ENCODE measurements at places on chromosomes 1 and 21.

- DNase-seq, result no peak
Observed at GRCh38 chr1:194069168-194069830, 882.9 kb upstream of the B3GALT2 start.

GRCh38 chr1:228035844-228036243 lies 29.0 kb downstream of the WNT3A start:
- no peak for DNase-seq

DNA sequence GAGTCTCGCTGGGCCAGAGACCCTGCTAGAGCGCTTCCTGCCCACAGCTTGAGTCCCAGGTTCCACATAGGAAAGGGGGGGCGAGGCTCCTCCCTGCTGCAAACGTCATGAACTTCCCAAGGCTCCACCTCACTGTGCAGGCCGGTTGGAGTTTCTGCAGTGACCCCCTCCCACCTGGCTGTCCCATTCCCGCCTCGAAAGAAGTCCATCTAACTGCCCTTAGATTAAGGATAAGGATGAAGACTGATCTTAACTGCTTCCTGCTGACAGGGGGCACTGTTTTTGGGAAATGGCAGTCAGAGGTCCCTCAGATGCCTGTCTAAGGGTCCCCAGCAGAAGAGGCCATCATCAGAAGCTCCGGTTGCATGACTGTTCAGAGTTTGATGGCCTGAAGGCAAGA lies 62.7 kb downstream of the STUM start:
- no peak for DNase-seq

DNA sequence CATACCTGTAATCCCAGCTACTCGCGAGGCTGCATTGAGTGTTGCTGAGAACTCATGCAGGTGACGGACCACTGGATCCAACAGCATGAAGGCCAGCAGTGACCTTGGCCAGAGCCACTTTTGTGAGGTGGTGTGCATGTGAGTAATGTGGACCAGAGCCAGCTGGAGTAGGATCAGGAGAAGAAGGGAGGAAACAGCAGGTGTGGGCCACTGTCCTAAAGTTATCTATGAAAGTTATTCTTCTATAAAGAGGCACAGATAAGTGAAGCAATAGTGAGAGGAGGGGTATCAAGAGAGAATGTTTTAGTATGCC lies 47.8 kb downstream of the TCP10L start:
- no peak for DNase-seq

- DNase-seq, result no peak
Observed at GRCh38 chr1:233224311-233224710, 71.2 kb downstream of the PCNX2 start.

DNA sequence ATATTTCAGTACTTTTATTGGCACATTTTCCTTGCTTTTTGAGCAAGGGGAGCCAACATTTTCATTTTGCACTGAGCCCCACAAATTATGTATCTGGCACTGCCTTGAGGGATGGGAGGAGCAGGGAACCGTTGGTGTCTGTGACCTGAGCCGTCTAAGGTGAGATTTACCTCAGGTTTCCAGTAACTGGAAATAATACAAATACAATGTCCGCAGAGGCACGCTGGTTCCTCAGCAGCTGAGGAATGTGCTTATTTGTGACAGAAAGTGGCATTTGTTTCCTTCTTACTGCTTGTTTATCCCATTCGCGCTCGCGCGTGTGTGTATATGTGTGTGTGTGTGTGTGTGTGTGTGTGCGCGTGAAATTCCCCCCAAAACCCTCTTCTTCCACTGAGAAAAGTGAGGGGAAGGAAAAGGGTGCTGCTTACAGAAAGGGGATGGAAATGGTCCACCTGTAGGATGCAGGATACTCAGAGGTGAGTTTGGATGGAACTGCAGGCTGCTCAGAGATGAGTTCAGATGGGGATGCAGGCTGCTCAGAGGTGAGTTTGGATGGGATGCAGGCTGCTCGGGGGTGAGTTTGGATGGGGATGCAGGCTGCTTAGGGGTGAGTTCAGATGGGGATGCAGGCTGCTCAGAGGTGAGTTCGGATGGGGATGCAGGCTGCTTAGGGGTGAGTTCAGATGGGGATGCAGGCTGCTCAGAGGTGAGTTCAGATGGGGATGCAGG lies 30.2 kb upstream of the SLAMF1 start:
- no peak for DNase-seq

GRCh38 chr21:44718571-44718970 lies 7.2 kb upstream of the TSPEAR start:
- DNase-seq, result no peak

DNA sequence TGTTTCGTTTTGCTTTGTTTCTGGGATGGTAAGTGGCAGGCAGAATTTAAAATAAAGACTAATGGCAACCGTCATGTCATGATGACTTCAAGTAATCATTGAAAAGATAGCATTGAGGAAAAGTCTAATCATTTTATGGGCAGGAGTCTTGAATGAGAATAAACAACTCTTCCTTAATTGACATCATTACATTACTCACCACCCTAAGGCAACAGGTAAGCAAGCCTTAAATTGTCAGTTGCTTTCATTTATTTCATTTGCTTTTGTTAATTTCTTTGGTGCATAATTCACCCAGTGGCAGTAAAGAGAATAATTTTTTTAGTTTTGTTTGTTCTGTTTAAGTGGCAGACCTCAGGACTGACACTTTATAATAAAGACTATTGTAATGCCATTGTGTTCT lies 669.0 kb downstream of the RWDD3 start:
- no peak for DNase-seq
